NCI-H1417 (cell line): ENCODE measurements at places on chromosomes 6 and 20.

DNA sequence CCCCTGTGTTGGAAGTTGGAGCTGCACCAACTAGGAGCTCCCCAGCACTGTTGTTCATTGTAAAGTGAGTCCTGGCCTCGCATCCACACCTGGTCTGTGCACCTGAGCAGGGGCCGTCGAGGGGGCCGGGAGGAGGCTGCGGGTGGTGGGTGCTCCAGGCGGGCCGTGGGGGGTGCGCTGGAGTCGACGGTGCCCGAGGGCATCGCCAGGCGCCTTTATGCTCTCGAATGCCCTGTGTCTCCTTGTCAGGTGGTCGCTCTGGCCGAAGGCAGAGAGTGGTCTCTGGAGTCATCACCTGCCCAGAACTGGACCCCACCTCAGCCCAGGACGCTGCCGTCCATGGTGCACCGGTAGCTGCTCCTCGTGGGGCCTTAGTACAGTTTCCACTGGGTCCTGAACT, 4.3 kb downstream of the ARFGAP1 start:
- DNase-seq, result no peak

GRCh38 chr6:14386668-14387067, 269.1 kb downstream of the CD83 start:
- no peak for DNase-seq

GRCh38 chr6:33273924-33274902, 2.3 kb downstream of the RPS18 start:
- no peak for DNase-seq

GRCh38 chr6:33714385-33715040, 3.0 kb upstream of the UQCC2 start:
- no peak for DNase-seq
